ENCODE measurements at places on chromosomes 2 and 18. TPM values are rescaled to one million over a fixed set of nuclear protein-coding genes. Genes with fewer than 3 reads are reported as not detected.

GRB14 gene
- 2.7 TPM for total RNA-seq

CCDC148 gene
- not detected for total RNA-seq

CXCR1 gene
- 0.49 TPM for total RNA-seq

GRCh38 chr2:16241166-16242160 is 301.1 kb downstream of the MYCN start:
- H3K27ac ChIP-seq: no peak overlapping the region
- no peaks in the 10 kb centered on the region for H3K36me3 ChIP-seq
- H3K4me3 ChIP-seq: no peak overlapping the region
- no peaks in the 10 kb centered on the region for H3K27me3 ChIP-seq

DNA sequence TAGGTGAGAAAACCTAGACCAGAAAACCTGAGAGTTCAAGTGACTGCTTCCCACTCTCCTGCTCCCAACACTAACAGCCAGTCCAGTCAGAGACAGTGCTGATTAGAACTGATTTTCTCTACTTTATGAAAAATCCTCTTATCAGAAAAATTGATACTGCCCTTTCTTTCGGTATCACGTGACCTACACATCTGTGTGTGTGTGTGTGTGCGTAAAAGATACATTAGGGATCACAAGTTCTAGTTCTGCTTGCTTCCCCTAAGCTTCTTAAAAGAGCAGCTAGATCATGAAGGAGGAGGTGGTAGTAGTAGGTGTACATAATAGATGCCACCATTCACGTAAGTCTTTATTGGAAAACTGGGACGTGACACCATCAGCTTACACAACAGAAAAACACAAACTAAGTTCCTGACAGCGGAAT is 1.5 kb downstream of the ARL5A start:
- peak overlapping the region; percentile 8 for H3K27ac ChIP-seq
- peaks cover 54% of the 10 kb centered on the region for H3K4me1 ChIP-seq
- no peak for DNase-seq
- peak overlapping the region; percentile 95 for H3K4me3 ChIP-seq
- no peaks in the 10 kb centered on the region for H3K27me3 ChIP-seq
- no peaks in the 10 kb centered on the region for H3K36me3 ChIP-seq

GRCh38 chr2:69764286-69765095 is 22.6 kb downstream of the ANXA4 start:
- no peak for DNase-seq
- peak overlapping the region; percentile 91 for H3K27ac ChIP-seq
- H3K4me1 ChIP-seq: peaks cover 76% of the 10 kb centered on the region
